ENCODE measurements at places on chromosomes 1 and 21.

DNA sequence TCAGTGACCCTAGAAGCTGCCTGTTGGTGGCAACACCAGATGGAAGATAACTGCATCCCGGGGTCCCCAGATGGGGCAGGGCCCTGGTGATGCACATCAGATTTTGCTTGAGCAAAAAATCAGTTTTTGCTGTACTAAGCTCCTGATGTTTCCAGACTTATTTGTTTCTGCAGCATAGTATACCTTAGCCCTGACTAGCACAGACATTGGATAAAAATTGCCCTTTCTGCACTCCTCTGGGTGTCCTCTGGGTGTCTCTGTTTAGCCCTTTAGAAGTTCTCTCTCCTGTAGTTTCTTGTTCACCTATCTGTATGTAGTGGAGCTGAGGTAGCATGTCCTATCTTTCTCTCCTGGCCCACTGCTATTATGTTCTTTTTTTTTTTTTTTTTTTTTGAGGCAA lies 30.3 kb upstream of the PLA2G2C start:
- DNase-seq: peak; percentile 66

GRCh38 chr1:227305894-227306626 lies 12.2 kb downstream of the CDC42BPA start:
- no peak for DNase-seq

GRCh38 chr21:27817074-27817473 lies 850.2 kb upstream of the ADAMTS5 start:
- DNase-seq: no peak

DNA sequence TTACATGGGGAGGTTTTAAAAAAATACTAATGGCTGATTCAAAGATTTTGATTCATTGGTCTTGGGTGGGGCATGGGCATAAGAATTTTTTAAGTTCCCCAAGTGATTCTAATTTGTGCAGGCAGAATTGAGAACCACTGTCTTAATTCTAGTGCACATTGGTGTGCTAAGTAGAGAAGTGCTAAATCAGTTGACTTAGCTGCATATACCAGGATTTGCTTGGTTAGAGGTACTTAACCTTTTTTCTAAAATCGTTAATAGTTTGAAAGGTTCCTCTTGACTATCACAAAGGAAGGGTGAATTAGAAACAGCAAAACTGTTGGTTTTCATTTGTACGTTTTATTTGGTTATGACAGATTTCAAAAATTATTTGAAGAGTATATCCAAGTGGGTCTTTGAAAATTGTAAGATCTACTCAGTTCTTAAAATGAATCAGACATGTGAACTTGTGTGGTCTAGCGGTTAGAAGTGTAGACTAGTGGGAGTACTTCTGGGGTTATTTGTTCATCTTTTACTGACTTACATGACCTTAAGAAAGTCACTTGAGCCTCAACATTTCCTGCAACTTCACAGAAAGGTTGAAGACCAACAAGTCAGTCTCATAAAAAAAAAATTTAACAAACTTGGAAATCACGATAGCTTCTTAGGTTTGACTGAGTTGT lies 66.7 kb downstream of the RPAP2 start:
- no peak for DNase-seq

GRCh38 chr1:63774617-63775417 lies 1.0 kb downstream of the ROR1 start:
- peak; percentile 89 for DNase-seq

- no peak for DNase-seq
Observed at GRCh38 chr1:243594455-243594854, 255.6 kb downstream of the AKT3 start.

Measured in endodermal cell (in vitro differentiated cells).